Osteoblast (primary cell): ENCODE measurements at places on chromosomes 5 and 9. TPM values are rescaled to one million over a fixed set of nuclear protein-coding genes. Genes with fewer than 3 reads are reported as not detected.

SPATA31D4 gene
- total RNA-seq, result not detected in 2 replicates

PCDHB12 gene
- total RNA-seq, result 0.59 and 0.72 TPM in 2 replicates

COL15A1 gene
- total RNA-seq, result 8.0 and 29.3 TPM in 2 replicates

CCL21 gene
- not detected in 2 replicates for total RNA-seq

FAM221B gene
- total RNA-seq, result not detected in 2 replicates

SLC34A3 gene
- not detected in 2 replicates for total RNA-seq

SLC36A3 gene
- not detected in 2 replicates for total RNA-seq

ST8SIA4 gene
- 1.4 and 1.8 TPM in 2 replicates for total RNA-seq

ZDHHC11 gene
- total RNA-seq, result 1.2 and 1.8 TPM in 2 replicates

ZNF608 gene
- total RNA-seq, result 11.6 and 14.7 TPM in 2 replicates

DNA sequence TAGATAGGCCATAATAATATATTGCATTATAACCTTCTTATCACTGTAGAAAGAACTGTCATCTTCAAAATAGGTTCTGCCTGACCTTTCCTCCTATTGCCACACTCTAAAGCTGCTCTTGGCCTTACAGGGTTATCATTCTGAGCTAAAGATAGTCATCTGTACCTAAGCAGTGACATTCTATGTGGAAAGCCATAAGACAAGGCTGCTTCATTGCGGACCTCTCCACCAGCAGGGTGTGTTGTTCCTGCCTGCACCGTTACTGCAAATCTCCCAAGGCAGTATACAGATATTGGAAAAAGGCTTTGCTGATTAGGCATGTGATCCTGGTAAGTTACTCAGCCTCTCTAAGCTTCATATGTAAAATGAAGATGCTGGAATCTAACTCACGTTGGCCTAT is 8.1 kb downstream of the ZNF622 start:
- H3K36me3 ChIP-seq, result peaks cover 65% of the 10 kb centered on the region
- H3K4me3 ChIP-seq, result no peak overlapping the region
- DNase-seq, result no peak
- peaks cover 49% of the 10 kb centered on the region for H3K4me1 ChIP-seq
- no peaks in the 10 kb centered on the region for H3K27me3 ChIP-seq

DNA sequence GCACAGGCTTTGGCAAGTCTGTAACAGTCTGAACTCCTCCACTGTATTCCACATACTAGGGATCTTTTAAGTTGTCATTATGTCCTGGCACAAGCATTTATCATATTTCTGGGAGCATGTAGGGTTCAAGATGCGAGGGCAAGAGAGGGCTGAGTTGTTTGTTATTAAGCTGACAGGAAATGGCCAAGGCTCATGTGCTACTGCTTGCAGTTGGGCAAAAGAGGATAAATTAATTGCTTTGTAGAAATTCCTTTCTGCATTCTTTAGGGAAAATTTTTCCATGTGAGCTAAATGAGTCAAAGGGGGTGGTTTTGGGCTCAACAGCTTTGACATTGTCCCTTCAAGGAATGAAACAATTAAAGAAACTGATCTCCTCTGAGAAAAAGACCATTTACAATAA is 35.4 kb downstream of the DOCK8 start:
- H3K4me3 ChIP-seq, result no peak overlapping the region
- H3K27me3 ChIP-seq, result no peaks in the 10 kb centered on the region
- no peaks in the 10 kb centered on the region for H3K4me1 ChIP-seq

DNA sequence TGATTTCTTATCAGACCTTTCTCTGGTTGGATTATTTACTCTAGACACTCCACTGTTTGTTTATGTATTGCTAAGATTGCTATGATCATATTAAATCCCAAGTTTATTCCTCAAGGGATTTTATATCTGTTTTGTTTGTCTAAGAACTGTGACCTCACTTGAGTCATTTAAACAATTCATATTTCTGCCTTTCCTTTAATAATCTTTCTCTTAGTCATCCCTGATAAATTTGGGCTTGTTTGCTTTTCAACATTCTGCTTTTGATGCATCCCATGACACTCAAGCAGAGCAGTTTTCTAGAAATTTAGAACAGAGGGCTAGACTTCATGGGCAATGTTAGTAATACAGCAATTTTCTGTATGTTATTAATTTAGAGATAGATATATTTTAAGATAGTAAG is 231.6 kb upstream of the TNC start:
- peaks cover 25% of the 10 kb centered on the region for H3K4me1 ChIP-seq
- H3K36me3 ChIP-seq, result no peaks in the 10 kb centered on the region
- no peak overlapping the region for H3K4me3 ChIP-seq

GRCh38 chr5:176844706-176845391 is 34.5 kb downstream of the UNC5A start:
- H3K4me3 ChIP-seq, result no peak overlapping the region
- no peaks in the 10 kb centered on the region for H3K36me3 ChIP-seq
- H3K27ac ChIP-seq, result no peak overlapping the region
- H3K4me1 ChIP-seq, result no peaks in the 10 kb centered on the region

- H3K36me3 ChIP-seq, result no peaks in the 10 kb centered on the region
- no peaks in the 10 kb centered on the region for H3K27me3 ChIP-seq
- H3K27ac ChIP-seq, result no peak overlapping the region
- H3K4me3 ChIP-seq, result no peak overlapping the region
- no peak for DNase-seq
These were observed 138.8 kb upstream of the WWC1 start for GRCh38 chr5:168152660-168153059.

DNA sequence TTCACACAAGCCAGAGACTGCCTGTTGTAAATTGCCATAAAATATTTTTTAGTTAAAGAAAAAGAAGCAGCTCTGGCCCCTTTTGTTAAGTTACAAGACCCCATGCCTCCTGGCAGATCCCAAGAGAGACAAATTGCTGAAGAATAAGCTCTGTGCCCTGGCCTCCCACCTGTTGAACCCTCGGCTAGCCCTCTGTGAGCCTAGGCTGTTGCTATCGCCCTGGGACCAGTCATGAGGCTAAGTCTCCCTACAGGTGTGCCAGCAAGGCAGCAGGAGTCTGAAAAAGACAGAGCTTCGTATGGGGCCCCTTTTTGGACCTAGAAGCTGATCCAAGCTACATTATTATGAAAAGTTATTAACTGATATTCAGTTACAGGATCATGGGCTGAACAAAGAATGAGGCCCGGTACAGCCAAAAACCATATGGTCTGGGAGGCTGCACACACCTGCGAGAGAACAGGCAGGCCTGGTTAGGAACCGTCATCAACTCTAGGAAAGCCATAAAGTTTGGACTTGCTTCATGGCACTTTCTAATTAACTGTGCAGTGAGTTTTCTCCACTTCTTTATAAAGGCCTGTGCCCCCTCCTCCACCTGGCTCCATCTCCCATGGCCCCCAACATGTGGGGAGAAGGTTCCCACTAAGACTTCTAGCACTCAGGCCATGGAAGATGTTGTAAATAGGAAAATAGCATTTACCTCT is 384.7 kb downstream of the ENC1 start:
- H3K36me3 ChIP-seq, result no peaks in the 10 kb centered on the region
- H3K27me3 ChIP-seq, result no peaks in the 10 kb centered on the region
- H3K4me3 ChIP-seq, result no peak overlapping the region
- H3K4me1 ChIP-seq, result peaks cover 11% of the 10 kb centered on the region
- H3K27ac ChIP-seq, result no peak overlapping the region

DNA sequence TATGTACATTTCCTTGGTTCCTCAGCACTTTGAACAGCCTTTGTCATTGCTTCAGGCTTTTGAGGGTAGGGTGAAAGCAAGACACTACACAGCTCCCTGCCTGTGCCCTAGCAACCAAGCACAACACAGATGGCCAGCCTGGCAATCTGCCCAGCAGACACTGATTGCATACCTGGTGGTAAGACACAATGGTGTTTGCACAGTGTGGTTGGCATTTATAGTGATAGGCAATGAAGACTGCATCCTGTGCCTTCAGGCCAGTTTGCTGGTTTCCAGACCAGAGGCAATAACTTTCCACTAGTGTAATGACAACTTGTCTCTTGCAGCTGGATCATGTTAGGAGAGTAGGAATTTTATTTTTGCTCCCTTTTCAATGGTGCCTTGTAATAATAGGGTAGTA is 144.5 kb upstream of the TNC start:
- no peak overlapping the region for H3K4me3 ChIP-seq
- H3K36me3 ChIP-seq, result no peaks in the 10 kb centered on the region
- H3K27me3 ChIP-seq, result no peaks in the 10 kb centered on the region
- DNase-seq, result no peak
- H3K27ac ChIP-seq, result peak overlapping the region; percentile 85
- peaks cover 55% of the 10 kb centered on the region for H3K4me1 ChIP-seq

DNA sequence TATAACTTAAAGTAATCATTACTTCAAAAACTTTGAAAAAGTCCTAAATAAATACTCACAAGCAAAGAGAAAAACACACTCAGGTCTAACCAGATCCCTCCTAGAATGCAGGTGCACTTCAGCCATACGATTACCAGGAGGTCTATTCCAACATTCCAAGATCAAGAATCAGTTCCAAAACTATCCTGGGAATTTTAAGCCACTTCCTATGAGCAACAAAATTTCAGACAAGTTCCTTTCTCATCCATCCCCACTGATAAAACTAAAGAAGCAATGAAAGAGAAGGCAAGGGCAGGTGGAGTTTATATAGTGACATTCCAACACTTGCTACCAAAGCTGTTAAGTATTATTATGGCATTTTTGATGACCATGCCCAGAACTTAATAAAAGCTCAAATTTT is 29.6 kb downstream of the MLLT3 start:
- H3K27me3 ChIP-seq, result no peaks in the 10 kb centered on the region
- no peaks in the 10 kb centered on the region for H3K36me3 ChIP-seq
- H3K27ac ChIP-seq, result no peak overlapping the region

DNA sequence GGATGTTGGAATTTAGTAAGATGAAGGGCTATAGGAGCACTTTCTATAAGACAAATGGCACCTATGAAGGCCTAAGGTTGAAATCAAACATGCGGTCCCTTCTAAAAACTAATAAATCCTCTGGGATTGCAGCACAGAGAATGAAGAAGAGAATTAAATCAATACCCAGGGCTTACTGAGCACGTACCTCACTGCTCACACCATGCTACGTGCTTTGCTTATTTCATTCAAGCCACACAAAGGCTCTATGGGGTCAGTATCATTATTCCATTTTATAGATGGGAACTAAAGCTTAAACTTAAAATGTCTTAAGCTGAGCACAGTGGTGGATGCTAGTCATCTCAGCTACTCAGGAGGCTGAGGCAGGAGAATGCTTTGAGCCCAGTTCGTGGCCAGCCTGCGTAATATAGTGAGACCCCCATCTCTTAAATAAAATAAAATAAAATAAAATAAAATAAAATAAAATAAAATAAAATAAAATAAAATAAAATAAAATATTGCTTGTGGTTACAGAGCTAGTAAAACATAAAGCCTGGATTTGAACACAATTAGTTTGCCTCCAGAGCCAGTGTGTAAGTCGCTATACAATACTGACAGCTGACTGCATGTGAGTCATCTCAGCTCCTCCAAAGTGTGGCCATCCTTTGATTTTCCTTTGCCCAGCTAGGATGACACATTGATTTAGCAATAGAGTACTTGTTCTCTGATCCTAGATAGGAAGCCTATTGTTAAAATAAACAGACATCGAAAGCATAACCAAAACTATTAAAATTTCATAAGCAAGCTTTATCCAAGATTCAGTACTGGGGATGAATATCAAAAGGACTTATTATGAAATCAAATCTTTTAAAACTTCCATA is 20.9 kb upstream of the DPYSL3 start:
- no peak overlapping the region for H3K4me3 ChIP-seq
- peak; percentile 69 for DNase-seq
- peaks cover 36% of the 10 kb centered on the region for H3K4me1 ChIP-seq
- H3K27ac ChIP-seq, result no peak overlapping the region
- no peaks in the 10 kb centered on the region for H3K36me3 ChIP-seq
- H3K27me3 ChIP-seq, result no peaks in the 10 kb centered on the region

DNA sequence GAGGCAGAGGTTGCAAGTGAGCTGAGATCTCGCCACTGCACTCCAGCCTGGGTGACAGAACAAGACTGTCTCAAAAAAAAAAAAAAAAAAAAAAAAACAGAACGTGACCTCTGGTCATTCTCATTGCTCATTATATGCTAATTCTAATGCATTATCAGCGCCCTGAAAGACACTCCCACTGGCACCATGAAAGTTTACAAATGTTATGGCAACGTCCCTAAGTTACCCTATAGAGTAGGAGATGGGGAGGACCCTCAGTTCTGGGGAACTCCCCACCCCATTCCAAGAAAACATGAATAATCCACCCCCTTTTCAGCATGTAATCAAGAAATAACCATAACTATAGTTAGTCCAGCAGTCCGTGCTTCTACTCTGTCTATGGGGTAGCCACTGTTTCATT is 48.9 kb upstream of the DENND4C start:
- H3K4me3 ChIP-seq, result no peak overlapping the region
- H3K36me3 ChIP-seq, result no peaks in the 10 kb centered on the region
- DNase-seq, result no peak
